ENCODE measurements at places on chromosomes 1 and 21. TPM values are rescaled to one million over a fixed set of nuclear protein-coding genes. Genes with fewer than 3 reads are reported as not detected.

The NID1 gene
- polyA plus RNA-seq: 3.4 TPM

The C1orf87 gene
- not detected for polyA plus RNA-seq

The MIXL1 gene
- 0.07 TPM for polyA plus RNA-seq

The SYDE2 gene
- 0.30 TPM for polyA plus RNA-seq

The PTPN22 gene
- 0.03 TPM for polyA plus RNA-seq

The GLIS1 gene
- polyA plus RNA-seq: not detected

- DNase-seq: no peak
Measured at GRCh38 chr1:31166462-31166861, 73.2 kb downstream of the NKAIN1 start.

DNA sequence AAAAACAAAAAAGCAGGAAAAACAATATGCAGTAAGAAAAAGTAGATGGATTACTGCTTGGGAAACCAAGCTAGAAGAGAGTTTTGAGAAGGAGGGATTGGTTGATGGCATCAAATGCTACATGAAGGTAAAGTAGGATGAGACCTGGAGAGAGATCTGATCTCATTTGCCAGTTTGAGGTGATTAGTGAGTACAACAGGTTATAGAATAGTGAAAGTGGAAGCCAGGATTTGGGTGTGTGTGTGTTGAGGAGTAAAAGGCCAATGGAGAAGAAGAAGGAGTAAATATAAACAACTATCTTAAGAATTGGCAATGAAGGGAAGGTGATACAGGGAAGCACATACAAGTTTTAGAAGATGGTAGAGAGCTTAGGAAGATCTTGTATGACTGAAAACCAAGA, 76.7 kb downstream of the DISP1 start:
- DNase-seq: no peak

DNA sequence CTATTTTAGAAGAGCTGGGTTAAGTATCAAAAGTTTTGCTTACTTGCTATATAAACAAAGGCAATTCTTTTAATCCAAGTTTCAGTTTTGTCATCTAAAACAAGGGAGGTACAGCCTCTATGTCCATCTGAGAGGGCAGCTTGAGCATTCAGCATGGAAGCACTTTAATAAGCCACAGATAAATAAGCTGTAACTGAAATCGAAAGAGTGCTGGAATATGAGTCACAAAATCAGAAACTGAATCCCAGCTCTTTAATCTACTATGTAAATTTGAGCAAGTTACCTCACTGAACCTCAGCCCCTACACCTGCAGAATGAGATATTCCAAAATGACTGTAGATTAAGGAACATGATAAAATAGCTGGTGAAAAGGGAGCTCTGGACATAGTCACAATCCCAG, 80.0 kb upstream of the HP1BP3 start:
- DNase-seq: no peak

GRCh38 chr1:200977071-200977754, 46.3 kb downstream of the KIF21B start:
- DNase-seq: no peak

- peak; percentile 28 for DNase-seq
Measured at GRCh38 chr1:78032996-78033796, 12.6 kb upstream of the GIPC2 start.

- no peak for DNase-seq
Measured at GRCh38 chr1:241742084-241742483, 90.0 kb downstream of the WDR64 start.

DNA sequence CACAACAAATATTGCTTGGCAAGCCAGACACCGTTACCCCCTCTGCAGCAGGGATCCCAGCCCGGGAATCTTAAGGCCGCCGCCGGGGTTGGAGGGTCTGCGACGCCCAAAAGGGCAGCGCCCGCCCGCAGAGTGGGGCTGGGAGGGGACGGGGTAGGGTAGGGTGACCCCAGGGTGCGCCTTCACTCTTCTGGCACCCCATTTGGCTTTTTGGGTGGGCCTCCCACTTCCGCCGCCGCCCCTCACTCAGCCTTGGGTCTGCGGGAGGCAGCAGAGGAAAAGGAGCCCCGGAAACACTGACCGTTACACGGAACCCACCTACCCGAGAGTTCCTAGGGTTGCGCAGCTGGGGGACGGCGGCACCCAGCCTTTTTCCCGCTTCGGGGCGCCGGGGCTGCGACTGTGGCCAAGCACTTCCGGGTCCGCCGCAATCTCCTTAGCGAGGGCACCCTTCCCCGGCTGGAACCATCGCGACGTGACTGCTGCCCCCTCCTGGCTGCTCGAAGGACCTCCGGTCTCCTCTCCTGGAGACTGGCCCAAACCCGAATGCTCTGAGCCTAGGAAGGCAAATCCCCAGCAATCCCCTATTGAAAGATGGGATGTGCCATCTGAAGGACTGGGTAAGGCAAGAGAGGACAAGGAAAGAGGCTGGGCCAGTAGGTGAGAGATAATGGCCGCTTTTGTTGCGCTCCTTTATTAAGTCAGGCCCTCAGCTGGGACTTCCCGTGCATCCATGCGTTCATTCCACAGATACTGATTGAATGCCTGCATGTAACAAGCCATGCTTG, at the start of gene PIGC:
Gene PIGC (minus strand): TSS at position 404 of the 788 bp plus-strand sequence. CDS start 1,447 bp downstream, outside the sequence.
- no peak for DNase-seq

- DNase-seq: peak; percentile 11
Measured at GRCh38 chr1:246569248-246570238, 3.3 kb downstream of the CNST start.

- no peak for DNase-seq
Measured at GRCh38 chr1:92543131-92544055, 56.7 kb upstream of the GFI1 start.

DNA sequence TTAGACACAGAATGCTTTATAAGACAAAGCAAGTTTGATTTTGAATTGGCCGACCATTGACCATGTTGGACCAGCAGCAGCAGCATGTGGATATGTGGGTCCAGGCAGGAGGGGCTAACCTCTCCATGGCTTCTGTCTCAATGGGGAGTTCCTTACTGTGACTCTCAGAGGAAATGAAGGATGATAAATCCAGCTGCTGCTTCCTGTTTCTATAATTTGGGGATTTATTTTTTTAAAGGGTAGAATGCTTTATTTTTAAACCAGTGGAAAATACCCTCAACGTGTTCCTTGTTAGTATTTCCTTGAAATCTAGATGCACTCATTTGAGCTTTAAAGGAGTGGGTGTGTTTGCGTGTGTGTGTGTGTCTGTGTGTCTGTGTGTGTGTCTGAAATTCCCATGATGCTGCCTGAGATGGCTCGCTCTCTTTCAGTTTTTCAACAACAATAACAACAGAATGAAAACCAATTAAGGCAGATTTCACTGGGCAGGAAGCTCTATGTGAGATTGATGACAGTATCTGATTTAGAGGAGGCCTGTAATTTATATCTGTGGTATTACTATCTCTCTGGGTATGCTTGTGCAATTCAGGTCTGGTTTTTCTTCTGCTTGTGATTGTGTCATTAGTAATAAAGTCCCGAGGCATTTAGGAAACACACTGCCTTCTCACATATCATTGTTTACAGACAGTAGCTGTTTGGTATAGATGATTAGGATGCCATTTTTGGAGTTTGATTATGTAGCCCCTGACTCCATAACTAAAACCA, 86.1 kb upstream of the ZNF326 start:
- DNase-seq: peak; percentile 77

DNA sequence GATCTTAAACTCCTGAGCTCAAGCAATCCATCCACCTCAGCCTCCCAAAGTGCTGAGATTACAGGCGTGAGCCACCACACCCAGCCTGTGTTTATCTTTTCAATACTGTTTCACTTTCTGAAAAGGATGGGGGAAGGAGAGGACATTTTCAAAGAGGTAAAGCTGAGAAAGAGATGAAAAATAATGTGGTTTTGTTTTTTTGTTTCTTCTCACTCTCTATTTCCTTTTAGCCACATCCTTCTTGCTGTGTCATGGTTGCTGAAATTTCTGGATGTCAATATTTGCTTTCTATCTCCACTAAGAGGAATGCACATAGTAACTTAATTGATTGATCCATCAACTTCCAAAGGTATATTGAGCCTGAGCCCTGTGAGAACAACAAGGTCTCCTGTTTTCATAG, 6.4 kb upstream of the C1orf21 start:
- DNase-seq: no peak

GRCh38 chr1:169644297-169644696, 14.4 kb upstream of the SELP start:
- DNase-seq: peak; percentile 4

- DNase-seq: peak; percentile 76
Measured at GRCh38 chr1:205319081-205320018, 2.2 kb downstream of the NUAK2 start.

GRCh38 chr1:4605158-4605557, 49.3 kb upstream of the AJAP1 start:
- no peak for DNase-seq

DNA sequence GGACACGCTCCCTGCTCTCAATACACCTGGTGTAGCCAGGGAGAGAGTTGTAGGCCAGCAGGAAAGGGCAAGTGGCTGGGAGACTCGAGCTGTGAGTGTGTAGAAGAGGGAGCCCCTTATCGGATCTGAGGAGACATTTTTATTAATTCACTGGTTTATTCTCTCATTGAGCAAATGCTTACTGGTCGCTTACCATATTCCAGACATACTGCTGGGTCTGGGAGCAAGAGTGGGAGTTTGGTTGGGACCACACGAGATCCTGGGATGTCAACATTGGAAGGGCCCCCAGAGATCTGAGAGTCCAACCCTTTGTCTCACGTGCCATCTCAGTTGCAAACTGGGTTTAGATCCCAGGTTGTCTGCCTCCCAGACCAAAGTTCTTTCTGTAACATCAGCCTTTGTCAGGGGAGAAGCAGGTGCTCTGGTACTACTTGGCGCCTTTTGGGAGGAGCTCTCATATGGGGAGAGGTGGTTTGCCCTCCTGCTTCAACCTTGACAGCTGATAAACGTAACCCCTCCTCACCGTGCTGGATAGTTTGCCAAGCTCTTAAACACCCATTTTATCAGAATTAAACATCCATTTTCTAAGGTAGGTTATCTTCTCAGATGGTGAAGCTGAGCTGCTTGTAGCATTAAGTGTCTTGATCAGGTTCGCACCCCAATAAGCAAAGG, 742 bp downstream of the TMEM222 start:
- no peak for DNase-seq

DNA sequence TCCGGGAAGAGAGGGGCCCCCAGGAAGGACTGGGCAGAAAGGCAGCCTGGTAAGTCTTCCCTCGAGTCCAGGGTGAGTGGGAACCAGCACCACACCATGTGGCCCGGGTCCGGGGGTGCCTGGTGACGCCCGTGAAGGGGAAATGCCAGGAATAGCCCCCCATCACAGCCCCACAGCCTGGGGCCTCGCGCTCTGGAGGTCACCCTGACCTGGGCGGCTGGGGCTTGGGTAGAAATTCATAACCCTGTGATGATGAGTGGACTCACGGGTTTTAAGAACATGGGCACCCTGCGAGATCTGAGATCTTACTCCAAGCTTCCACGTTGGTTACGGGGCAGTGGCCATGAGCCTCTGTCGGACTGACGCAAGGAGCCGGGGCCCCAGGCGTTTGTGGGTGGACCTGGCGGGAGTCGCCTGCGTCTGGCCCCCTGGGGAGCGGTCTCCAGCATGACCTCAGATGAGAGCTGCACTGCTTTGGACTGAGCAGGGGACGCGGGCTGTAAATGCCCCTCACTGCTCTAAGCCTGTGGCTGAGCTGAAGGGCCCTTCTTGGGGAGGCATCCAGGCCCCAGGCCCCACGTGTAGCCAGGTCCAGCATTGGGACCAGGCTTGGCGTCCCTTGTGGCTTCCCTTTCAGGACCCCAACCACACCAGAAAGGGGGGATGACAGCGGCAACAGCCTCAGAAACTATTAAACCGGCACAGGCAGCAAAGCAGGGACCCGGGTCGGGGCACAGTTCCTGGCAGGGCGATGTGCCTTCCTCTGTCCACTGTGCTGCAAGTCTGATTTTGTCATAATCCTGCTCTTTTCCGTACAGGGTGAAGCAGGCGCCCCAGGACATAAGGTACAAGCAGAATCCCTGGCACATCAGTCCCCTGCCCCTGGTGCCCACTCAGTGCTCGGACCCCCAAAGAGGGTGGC, 60.0 kb downstream of the SLC19A1 start:
- DNase-seq: no peak

All from foreskin keratinocyte (primary cell).